SK-N-SH (cell line): ENCODE measurements at places on chromosomes 11 and 22.

- no peak for DNase-seq
Observed at GRCh38 chr11:93988455-93988854, 32.7 kb upstream of the HEPHL1 start.

- DNase-seq, result no peak
Observed at GRCh38 chr11:19577391-19577975, 135.2 kb upstream of the NAV2 start.

GRCh38 chr11:81869351-81870065, 864.2 kb downstream of the FAM181B start:
- DNase-seq, result no peak

DNA sequence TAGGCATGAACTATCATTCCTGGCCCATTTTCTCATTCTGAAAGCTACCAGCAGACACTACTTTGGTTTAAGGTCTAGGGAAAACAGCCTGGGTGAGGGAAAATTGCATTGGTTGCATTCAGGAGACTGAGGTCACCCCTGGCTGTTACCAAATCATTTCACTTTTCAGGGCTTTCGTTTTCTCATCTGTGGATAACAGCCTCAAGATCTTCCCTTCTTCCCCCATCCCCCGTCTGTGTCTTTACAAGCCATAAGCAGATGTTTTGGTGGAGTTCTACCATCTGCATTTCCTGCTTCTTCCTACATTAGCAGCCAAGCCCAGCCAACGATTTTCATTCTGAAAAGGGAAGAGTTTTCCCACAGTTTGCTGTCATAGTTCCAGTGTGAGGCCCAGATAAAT, 130.4 kb downstream of the HIPK3 start:
- no peak for DNase-seq

DNA sequence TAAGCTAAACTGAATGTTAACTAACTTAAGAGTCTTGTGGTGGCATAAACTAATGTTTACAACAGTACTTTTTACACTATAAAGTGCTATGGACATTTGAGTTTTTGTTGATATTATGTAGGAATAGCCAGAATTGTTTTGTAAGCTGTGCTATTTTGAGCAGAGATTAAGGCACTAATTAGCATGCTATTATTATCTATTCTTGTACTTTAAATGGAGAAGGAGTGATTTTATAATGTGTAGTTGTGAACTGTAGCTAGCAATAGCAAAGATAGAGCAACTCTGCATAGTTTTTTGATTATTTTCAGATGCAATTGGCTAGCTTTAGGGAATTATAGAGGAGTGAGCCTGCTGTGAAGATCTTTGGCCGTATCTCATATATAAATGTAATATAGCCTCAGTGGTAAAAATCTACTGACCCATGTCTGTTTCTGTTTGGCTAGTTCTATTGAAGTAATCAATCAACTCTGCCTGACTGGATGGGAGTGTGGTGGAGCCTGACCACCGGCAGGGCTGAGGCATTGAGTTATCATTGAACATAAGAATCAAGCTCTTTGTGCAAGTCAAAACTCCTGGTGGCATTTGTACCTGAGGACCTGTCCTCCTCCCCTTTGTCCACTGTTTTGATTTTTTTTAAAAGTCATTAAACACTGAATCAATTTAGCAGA, 34.3 kb downstream of the NCAM1 start:
- DNase-seq, result no peak

DNA sequence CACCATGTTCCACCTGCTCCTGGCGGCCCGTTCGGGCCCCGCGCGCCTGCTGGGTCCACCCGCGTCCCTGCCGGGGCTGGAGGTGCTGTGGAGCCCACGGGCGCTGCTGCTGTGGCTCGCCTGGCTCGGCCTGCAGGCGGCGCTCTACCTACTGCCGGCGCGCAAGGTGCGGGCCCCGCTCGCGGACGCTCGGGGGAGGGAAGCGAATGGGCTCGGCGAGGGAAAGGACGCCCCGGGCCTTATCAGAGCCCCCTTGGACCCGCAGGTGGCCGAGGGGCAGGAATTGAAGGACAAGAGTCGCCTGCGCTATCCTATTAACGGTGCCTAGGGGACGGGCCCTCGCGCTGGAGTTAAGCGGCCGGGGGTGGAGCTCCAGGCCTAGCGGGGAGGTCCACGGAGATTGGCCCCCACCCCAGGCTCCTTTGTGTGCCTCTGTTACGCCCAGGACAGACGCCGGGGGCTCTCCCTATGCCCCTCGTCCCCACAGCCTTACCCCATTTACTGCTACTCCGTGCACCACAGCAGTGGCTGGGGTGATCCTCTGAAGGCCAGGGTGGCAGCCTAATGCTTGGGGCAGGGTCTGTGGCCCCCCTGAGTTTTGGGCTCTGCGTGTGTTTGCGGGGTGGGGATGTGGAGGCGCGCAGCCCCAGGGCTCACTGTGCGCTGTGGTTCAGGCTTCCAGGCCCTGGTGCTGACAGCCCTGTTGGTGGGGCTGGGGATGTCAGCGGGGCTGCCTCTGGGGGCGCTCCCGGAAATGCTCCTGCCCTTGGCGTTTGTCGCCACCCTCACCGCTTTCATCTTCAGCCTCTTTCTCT, 1.1 kb downstream of the TM7SF2 start:
- DNase-seq, result peak; percentile 85
